Sigmoid colon (tissue), 7 donors: ENCODE measurements at places on chromosomes 7 and 10. TPM values are rescaled to one million over a fixed set of nuclear protein-coding genes. Genes with fewer than 3 reads are reported as not detected.

DNA sequence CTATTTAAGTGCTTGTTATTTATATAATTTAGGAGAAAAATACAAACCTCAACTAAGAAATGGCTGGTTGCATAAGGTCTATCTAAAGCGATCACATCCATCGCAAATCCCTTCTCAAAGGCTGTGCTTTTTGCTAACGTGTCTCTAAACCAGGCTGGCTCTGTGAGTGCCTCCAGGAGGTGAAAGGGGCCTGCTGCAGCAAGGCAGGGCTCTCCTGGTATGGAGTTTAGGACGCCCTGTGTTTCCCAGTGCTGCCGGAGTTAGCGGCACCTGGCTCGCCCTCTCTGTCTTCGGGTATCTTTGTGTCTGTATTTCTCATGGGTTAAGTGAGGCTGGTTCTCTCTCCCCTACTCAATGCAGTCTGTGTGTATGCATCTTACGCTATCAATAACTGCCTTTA is 68.4 kb upstream of the ATP6V0A4 start:
- DNase-seq = no peak

- DNase-seq = no peak
Observed at GRCh38 chr7:100856871-100857282, 4.4 kb downstream of the SLC12A9 start.

Gene UBN2
- total RNA-seq = 13.2 TPM

DNA sequence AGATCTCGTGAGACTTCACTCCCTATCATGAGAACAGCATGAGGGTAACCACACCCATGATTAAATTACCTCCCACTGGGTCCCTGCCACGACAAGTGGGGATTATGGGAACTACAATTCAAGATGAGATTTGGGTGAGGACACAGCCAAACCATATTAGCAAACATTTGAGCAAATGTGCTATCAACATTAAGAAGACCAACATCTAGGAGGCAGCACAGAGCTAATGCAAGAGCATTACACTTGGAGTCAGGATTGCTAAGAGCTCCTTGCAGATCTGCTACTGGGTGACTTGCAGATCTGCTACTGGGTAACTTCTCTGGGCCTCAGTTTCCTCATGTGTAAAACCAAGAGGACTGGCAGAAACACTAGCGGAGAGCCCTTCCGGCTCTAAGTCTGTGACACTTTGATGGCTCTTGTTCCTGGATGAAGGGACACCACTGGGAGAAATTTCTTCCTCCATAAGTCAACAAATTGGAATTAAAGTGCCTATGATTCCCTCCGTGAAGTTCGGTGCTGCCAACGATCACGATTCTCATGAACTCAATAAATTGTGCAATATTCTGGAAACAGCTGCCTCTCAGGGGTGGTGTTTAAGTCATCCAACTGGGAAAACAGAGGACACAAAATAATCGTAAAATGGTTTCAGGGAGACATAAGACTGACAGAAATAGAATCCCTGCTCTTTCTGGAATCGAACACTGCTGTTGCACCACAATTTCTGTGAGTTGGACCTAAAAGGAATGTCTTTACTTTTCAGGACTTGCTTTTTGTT is 115.8 kb upstream of the ITGB1 start:
- no peak for DNase-seq

DNA sequence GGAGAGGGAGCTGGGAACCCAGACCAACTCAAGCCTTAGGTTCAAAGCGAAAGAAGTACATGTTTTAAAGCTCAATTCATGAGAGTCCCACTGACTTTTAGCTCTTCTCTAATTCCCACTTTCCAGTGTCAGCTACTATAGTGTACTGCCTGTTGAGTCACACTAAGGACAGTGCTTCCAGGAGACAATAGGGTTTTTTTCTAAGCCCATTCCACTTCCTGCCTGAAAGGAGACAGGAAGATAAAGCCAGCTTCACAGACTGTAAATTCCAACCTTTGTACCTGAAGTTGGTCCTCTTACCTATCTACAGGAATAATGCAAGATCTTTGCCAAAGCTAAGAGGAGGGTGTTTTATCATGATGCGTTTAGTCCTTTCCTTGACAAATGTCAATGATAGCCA is 4.4 kb downstream of the MSRB2 start:
- no peak for DNase-seq

Gene FOXI2
- not detected for total RNA-seq

Gene PIK3CG
- total RNA-seq = 4.3 TPM

GRCh38 chr7:92244808-92245486 is 767 bp downstream of the KRIT1 start:
- no peak for DNase-seq

Gene TMEM270
- total RNA-seq = not detected

Gene PLPP4
- 2.8 TPM for total RNA-seq

- DNase-seq = no peak
Observed at GRCh38 chr10:108801220-108801619, 1122.1 kb downstream of the XPNPEP1 start.

DNA sequence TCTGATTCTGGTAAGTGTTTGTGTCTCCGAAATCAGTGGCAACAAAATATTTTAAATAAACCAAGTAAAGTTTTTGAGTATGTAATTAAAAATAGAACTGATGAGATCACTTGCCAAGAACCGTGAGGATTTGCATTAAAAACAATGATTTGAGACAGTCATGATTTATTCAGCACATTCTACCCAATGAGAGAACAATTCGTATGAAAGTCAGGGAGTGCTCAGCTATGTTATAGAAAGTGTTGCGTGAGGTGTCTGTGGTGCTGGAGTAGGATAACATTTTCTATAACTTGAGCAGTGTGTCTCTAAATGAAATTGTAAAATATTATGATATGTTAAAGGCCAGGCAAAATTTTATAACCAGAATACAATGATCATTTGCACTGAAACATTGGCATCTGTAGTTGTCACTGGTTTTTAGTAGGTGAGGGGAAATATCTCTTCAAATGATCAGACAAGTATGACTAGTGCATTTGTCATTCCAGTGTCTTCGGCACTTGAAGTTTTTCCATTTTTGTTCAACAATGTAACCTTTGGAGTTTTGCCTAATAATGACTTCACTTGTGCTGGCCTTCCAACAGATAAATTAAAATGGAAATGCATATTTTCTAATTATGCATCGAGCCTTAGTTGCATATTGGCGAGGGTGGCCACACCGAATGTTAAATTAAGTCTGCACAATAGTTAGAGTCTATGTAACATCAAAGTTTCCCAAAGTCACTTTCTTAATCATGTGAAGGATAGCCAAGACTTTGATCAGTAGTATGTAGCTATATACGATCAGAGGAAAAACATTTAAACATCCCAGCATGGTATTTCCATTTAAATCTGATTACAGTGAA is 335.9 kb downstream of the GFRA1 start:
- DNase-seq = no peak

Gene TMEM26
- 0.36 TPM for total RNA-seq

Gene CXCL12
- 111 TPM for total RNA-seq

Gene OR2A42
- total RNA-seq = not detected

DNA sequence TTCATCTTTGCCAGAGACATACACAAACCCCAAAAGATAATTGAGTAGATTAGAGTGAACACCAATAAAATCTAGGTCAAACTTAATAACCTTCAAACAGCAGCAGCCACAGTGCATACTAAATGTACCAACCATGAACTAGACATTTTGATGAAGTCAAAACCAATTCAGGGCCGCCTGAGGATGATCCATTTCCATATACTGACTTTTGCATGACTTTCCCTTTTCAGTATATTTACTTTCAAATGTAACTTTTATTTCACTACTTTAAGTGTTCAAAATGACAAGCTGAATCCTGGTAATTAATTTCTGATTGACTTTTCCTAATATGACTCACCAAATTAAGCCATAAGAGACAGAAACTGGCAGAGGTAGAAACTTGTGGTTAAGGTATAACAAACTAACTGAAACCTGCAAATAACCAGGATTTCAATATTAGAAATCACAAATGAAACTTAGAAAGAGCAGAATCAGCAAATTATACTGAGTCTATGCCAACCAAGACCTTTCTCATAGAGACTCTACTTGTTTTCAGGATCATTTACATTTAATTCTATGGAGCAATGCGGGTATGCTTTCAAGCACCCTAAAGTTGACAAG is 171.9 kb upstream of the LRRN3 start:
- DNase-seq = no peak
